AG08396 (cell line): ENCODE measurements at places on chromosomes 5 and 9.

DNA sequence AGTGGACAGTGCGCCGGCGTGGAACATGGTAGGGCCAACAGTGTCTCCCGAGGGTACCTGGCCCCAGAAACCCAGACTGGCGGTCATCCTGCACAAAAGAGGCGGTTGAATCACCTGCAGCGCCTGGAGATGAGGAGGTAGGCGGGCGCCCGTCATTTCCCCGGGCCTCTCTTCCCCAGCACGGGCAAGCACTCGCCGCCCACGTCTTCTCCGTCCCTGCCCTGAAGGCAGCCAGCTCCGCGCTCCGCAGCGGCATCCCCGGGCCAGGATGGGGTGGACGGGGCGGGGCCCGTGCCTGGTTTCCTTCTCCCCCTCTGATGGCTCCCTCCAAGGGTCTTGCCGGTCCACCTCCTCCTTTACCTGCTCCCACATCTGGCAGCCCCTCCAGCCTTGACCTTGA, 27.1 kb upstream of the N4BP3 start:
- DNase-seq = no peak

GRCh38 chr5:127311781-127312525, 21.4 kb downstream of the MEGF10 start:
- no peak for DNase-seq

- DNase-seq = no peak
These were observed 137.9 kb downstream of the TMEM38B start for GRCh38 chr9:105832096-105832710.

DNA sequence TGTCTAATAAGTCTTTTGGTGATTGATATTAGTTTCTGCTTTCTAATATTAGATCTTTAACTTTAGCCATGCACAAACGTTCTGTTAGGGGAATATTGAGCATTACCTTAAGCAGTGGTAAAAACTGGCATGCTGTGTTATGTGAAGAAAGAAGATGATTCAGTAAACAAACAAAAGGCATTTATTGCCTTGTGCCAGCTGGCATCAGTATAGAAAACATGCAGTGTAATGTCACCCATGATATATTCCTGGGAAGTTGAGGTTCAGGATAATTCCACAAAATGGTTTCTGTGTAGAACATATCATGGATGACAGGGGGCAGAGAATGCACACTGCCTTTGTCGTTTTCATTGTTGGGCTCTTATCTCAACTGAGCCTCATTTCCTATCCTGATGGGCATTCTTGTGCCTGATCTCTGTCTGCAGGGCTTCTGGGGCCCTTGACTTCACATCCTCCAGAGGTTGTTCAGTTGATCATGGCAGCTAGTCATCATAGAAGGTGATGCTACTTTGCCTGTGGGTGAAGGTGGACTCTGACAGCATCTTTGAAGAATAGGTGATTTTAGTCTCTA, 24.2 kb downstream of the LRRTM2 start:
- no peak for DNase-seq

GRCh38 chr5:109694451-109694891, 4.7 kb downstream of the MAN2A1 start:
- DNase-seq = no peak

- DNase-seq = no peak
These were observed 99.8 kb downstream of the NNT start for GRCh38 chr5:43702815-43703214.

DNA sequence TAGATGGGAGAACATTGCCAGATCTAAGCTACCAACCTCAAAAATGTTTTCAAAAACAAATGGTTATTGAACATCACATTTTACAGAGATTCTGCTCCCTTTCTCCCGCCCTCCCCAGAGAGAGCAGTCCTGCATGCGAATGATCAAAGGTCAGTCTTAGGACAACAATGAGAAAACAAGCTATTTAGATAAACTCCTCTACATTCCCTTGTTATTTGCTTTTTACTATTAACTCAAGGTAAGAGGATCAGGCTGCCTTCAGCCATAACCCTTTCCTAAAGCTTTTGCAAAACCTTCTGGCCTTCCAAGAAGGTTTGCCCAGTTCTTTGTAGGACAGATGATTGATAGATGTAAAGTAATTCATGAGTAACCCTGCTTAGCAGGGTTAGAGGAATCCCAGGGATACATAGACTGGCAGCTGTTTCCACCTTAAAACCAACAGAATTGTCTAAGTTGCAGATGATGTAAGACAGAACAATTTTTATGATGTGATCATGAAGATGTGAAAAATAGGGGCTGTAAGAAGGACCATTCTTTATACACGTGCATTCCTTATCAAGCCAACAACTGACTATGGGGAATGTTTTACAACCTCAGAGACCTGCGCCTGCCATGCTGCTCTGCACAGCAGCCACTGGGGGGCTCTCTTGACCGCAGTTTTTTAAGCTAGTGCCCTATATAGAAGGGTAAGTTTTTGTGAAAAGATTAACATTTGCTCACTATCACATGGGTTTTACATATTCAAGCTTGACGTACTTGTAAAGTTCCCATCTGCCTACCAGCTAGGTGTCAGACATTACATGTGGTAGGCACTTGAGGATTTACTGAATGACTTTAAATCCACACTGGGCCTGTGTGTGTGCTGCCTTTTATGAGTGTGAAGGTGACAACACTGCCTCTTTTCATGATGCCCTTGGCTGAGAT, 2.3 kb upstream of the ZNF782 start:
- DNase-seq = peak; percentile 66

GRCh38 chr5:142151436-142152383, 43.1 kb downstream of the NDFIP1 start:
- peak; percentile 31 for DNase-seq

DNA sequence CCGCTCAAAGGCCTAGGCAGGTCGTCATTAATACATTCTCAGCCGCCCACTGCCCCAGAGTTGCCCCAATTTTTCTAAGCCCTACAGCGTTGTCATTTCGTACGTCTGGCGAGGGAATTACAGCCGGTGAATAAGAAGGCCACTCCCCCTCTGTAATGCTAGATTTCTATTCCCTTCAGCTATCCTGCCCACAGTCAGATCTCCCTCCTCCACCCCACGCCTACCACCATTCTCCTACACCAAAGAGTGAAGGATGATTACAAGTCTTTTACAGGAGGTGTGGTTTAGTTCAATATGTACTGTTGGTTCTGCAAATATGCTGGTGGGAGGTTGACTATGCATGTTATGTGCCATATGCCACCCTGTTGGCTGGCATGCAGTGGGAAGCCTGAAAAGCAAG, 83.7 kb upstream of the SMIM15 start:
- no peak for DNase-seq

DNA sequence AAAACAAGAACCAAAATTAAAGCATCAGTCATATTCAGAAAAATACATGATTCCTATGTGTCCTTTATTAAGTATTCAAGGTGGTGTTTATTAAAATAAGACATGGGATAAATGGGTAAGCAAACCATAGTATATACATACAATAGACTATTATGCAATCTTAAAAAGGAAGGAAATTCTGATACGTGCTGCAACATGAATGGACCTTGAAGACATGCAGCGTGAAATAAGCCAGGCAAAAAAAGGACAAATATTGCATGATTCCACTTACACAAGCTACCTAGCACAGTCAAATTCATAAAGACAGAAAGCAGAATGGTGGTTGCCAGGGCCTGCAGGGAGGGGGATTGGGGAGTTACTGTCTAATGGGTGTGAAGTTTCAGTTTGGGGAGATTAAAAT, 127.7 kb downstream of the DMAC1 start:
- DNase-seq = no peak

DNA sequence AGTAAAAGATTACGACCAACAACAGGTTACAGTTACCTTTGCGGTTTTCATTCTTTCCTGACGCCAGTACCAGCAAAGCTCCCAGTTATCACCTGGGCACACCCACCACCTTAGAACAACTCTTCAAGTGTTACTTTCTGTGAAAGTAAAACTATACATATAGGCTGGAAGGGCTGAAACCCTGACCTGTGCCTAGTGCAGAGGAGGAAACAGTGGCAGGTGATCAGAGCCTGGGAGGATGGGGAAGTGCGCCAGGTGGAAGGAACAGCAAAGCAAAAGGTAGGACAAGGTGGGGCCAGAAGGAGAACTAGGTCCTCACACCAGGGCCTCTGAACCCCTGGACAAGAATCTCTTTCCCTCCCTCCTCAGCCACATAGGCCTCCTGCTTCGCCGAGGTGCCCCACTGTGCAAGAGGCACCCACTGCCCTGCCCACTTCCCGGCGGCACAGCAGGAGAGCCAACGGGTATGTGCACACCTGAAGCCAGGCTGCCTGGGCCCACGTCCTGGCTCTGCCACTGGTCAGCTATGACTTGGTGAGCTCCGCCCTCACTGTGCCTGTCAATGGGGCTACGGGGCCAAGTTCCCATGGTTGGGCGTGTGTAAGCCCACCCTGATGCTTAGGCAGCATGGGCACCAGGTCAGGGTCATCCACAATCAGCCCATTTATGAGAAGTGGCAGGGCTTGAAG, 26.9 kb downstream of the BICD2 start:
- no peak for DNase-seq

GRCh38 chr5:172769616-172770373, 1.2 kb downstream of the DUSP1 start:
- DNase-seq = peak; percentile 14

- no peak for DNase-seq
These were observed 76.5 kb downstream of the HMCN2 start for GRCh38 chr9:130341839-130342713.

- peak; percentile 9 for DNase-seq
These were observed 793.7 kb upstream of the RGMB start for GRCh38 chr5:97979740-97980139.

DNA sequence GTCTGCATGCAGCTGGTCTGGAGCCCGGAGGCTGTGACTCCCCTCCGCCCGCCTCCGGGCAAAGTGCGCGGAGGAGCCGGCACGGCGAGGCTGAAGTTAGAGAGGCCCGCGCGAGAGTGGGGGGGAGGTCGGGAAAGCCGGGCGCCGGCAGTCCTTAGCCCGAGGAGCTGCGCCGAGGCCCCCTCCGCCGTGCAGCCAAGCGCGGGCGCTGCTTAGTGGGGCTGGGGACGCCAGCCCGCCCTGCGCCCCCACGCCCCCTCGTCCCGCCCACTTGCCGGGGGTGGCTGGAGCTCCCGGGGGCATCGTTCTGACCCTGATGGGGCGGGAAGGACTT, 403 bp downstream of the NINJ1 start:
- peak; percentile 93 for DNase-seq

- DNase-seq = no peak
These were observed 108.5 kb downstream of the ARHGAP26 start for GRCh38 chr5:142878638-142879037.

GRCh38 chr5:91219091-91219802, 163.9 kb downstream of the ARRDC3 start:
- DNase-seq = no peak

DNA sequence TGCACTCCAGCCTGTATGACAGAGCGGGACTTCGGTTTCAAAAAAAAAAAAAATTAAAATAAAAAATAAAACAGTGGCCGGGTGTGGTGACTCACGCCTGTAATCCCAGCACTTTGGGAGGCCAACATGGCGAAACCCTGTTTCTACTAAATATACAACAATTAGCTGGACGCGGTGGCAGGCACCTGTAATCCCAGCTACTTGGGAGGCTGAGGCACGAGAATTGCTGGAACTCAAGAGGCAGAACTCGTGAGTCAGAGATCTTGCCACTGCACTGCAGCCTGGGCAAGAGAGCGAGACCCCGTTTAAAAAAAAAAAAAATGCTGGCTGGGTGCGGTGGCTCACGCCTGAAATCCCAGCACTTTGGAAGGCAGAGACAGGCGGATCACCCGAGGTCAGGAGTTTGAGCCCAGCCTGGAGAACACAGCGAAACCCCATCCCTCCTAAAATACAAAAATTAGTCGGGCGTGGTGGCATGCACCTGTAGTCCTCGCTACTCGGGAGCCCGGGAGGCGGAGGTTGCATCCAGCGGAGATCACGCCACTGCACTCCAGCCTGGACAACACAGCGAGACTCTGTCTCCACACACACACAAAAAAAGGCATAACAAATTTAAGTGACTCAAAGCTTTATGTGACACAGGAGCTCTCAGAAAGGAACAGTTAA, 1.5 kb upstream of the NPM1 start:
- DNase-seq = no peak

- no peak for DNase-seq
These were observed 11.9 kb downstream of the FYB1 start for GRCh38 chr5:39207345-39208045.

GRCh38 chr5:179609834-179610108, 13.7 kb downstream of the HNRNPH1 start:
- DNase-seq = no peak

GRCh38 chr9:20242510-20243189, 379.6 kb downstream of the MLLT3 start:
- DNase-seq = no peak

- no peak for DNase-seq
These were observed 16.9 kb downstream of the TLE4 start for GRCh38 chr9:79588488-79589223.

DNA sequence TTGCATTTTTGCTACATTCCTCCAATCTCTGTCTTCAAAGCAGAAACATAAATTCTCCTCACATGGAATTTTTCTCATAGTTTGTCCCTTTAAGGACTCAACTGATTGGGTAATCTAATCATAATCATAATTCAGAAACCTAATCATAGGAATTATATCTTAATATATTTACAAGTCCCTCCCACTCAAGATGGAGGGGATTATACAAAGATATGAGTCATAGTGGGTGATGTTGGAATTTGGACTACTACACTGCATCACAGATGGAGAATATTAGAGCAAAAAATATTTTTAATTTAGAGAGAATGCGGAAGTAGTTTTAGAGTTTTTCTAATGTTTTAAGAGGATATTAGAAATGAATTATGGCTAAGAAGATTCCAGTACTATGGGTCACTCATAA, 1034.0 kb downstream of the DTWD2 start:
- DNase-seq = no peak

DNA sequence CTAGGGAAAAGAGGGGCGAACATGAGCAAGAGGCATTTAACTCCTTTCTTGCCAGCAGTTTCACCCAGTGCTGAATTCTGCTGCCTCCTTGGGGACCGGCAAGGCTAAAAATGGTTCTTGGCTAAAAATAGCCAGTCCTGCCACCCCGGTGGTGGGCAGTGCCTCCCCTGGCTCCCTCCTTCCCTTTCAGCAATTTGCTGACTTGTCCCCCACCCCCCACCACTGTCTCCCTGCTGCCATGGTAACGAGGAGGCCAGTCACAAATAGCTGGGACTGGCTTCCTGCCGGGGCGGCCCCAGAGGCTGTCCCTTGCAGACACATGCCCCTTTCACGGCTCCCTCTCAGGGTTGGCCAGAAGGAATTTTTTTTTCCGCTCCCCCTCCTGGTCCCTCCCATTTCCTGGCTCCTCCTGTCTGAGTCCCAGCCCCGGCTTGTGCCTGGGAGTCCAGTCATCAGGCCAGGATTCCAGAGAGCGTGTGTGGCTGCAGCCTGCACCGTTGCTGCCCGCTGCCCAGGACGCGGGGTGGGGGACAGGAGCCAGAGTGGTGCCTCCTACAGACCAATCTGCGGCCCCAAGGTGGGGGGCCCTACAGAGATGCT, 130.3 kb downstream of the RGS3 start:
- DNase-seq = peak; percentile 94

DNA sequence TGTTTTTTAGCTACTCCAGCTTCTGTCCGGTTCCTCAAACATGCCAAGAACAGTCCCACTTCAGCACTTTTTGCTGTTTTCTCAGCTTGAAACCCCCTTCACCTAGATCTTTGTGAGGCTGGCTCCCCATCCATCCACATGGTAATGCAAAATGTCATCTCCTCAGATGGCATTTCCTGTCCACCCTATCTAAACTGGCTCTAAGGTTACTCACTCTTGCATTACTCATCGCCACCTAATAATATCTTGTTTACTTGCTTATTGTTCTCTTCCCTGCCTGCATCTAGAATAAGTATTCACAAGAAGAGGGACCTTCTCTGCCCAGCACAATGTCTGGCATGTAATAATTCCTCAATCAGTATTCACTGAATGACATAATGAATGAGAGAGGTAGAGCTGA, 220.1 kb downstream of the FAM114A2 start:
- DNase-seq = no peak

GRCh38 chr5:153101235-153102180, 389.0 kb upstream of the GRIA1 start:
- DNase-seq = no peak
